Activated CD8-positive, alpha-beta memory T cell treated with anti-CD3 and anti-CD28 coated beads for 1 hour (primary cell): ENCODE measurements at places on chromosomes 12 and 14.

DNA sequence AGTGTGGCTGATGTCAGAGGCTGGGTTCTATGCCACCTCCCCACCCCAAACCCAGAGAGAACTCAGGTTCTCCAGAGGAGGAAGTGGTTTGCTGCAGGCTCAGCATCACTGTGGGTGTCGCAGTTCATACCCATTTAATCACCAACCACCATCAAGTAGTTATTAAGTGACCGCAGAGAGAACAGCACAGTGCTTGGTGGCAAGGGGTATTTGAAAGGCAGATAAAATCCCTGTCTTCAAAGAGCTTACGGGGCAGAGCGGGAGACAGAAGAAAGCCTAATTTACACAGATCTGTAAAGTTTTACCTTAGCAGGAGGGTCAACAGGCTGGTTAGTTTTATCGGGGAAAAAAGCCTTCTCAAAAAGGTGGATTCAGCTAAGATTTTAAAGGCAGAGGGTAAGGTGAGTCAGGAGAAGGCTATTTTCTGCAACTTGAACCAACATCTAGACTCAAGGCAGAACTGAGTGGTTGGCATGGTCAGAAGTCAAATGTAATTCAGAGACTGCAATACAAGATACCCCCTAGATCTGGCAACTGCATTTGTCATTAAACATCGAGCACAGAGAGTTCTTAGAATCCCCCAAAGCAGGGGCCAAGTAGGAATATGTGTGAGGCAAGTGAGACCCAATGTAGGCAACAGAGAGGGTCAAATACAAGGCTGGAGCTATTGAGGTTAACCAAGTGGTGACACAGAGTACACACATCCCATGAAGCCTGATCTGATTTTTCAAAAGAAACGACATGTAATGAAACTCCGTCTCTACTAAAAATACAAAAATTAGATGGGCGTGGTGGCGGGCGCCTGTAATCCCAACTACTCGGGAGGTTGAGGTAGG is 13.2 kb downstream of the PXN start:
- DNase-seq: peak; percentile 60

DNA sequence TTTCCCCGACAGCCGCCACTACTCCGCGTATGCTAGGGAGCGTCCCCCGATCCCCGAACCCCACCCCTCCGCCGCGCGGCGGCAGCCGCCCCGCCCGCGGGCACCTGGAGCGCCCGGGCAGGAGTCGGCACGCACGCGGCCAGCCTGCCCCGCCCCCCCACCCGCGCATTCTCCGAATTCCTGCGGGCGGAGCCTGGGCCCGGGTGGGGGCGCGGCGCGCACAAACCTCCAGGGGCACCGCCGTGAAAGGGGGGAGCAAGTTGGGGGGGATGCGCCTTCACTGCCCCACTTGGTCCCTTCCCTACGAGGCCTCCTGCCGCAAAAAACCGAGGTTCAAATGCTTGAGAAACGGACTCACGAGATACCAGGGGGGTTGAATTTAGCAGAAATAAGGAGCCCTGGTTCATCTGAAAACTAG is 1.7 kb downstream of the AJUBA start:
- DNase-seq: no peak

DNA sequence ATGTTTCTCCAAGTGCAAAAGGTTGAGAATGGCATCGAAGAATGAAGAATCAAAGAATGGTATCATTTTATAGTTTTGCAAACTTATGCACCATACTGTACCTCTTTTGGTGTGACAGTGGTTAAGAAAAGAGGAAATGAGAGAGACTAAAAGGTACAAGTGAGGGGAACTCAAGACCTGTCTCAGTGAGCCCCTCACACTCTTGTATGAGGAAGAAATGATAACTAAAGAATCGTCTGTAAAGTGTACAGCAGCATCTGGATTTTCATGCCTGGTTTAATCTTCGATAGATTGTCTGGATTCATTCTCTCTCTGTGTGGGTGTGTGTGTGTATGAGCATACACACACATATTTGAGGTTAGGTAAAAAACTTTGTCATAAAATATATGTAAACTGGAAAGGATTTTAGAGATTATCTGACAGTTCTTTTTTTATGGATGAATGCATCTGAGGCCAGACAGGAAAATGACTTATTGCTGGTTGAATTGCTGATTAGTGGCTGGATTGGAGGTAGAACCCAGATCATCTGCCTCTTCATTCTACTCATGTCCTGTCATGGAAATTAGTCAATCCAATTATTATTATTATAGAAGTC is 16.0 kb upstream of the SLC38A2 start:
- no peak for DNase-seq

DNA sequence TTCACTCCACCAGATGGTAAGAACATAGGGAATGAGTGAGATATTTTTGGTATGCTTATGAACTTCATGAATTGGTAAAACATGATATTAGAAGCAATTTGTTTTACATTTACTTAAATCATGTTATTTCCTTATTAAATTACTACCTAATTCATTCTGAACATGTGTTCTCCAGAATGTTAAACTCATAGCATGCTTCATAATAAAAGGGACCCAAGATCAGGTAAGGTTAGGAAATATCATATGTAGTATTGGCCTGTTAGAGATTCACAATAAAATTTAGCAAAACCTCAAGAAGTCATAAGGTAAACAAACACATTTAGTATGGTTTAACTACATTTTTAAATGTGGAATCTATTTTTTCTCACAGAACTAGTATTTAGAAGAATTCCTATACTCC is 28.2 kb downstream of the PTPRQ start:
- no peak for DNase-seq

GRCh38 chr12:57834086-57834876 is 12.2 kb downstream of the CTDSP2 start:
- no peak for DNase-seq

DNA sequence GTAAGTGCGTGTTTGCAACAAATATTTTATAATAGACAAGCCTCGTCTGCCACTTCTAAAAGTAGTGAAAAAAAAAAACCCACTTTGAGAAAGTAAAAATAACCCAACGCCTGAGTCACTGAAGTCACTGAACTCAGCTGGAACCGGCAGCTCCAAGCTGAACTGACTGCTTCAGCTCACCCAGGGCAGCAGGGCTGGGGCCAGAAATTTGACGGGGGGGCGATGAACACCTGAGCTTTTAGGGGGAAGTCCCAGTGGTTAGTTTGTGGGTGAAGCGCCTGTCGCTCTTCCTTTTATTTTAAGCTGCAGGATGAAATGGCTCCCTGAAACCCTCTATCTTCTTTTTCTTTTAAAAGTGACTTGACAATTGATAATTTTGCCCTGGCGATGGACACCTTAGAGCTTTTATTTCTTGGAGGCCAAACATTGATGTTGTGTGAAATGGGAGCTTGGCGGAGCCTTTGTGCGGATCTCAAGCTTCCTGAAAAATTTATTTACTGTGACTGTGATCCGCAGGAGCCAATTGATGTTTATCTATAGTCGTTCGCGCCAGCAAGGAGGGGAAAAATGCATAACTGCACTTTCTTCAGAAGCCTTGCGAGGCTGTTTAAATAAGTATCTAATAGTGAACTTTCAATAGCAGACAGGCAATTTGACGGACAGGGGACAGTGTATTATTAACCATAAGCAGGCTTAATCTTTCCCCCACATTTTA is 173.2 kb upstream of the MYL2 start:
- no peak for DNase-seq

- no peak for DNase-seq
Observed at GRCh38 chr12:131454418-131455217, 256.3 kb upstream of the SFSWAP start.
